ENCODE measurements at places on chromosomes 2 and 18.

GRCh38 chr2:222794585-222795449 lies 66.0 kb upstream of the ACSL3 start:
- DNase-seq = no peak

DNA sequence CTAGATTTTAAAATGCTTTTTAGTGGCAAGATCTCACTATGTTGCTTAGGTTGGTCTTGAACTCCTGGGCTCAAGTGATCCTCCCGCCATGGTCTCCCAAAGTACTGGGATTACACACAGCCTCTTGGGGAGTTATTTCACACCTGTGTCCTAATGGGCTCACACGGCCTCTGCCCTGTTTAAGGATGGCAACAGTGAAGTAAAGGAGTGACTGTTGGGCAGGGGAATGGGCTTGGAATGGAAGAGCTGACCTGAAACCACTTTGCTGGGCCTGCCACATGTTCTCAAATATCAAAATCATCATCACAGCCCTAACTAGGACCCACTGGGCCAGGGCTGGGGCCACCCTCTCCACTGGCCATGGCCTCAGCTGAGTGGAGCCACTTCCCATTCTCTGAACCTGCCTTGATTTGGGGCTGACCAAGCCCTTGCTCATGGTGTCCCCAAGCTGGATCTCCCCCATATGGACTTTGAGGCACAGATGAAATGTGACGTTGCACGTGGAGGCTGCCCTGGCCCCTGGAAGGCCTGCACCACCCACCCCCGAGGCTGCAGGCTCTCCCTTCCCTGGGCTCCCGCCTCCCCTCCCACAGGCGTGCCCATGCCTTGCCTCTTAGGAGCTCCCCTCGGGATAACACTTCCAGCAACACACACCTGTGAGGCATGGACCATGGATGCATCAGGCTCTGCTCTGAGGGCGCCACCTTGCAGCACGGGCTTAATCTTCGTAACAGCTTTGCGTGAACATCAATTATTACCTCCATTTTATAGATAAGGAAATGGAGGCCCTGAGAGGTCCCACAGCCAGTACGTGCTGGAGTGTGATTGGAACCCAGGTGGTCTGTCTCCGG lies 71.8 kb upstream of the SMAD7 start:
- no peak for DNase-seq

DNA sequence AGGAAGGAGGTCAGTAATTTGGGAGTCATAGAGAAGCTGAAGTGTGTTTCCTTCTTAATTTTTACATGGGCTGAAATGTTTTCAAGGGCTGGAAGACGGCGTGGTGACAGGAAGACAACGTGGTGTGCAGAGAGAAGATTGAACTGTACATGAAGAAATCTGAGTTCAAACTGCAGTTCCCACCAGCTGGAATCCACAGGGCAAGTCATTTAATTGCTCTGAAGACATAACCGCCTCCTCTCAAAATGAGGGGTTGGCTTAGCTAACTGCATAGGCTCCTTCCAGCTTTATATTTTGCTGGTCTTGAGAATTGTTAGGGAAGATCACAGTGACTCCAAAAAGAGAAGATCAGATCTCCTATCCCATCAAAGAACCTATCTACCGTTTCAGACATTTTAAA lies 103.9 kb downstream of the SLC8A1 start:
- DNase-seq = no peak

DNA sequence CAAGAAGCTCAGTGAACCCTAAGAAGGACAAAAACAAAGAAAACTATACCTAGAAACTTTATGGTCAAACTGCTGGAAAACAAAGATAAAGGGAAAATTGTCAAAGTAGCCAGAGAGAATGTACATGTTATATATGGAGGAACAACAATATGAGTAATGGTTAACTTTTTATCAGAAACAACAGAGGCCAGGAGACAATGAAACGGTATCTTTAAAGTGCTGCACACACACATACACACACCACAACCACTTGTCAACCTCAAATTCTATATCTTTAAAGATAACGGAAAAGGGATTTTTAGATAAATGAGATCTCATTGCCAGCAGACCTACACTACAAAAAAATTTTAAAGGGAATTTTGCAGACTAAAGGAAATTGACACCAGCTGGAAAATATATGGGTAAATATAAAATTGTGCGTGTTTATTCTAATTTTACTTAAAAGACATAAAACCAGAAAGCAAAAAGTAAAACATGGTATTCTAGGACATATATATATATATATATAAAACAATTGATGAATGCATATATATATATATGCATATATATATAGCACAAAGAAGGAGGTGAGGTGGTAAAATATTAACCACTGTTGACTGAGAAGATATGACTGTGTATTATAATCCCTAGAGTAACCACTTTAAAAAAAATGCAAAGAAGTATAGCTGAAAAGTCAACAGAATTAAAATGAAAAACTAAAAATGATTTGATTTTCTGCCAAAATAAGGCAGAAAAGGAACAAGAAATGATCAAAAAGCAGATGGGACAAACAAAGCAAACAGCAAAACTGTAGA lies 172.0 kb downstream of the SRBD1 start:
- no peak for DNase-seq

DNA sequence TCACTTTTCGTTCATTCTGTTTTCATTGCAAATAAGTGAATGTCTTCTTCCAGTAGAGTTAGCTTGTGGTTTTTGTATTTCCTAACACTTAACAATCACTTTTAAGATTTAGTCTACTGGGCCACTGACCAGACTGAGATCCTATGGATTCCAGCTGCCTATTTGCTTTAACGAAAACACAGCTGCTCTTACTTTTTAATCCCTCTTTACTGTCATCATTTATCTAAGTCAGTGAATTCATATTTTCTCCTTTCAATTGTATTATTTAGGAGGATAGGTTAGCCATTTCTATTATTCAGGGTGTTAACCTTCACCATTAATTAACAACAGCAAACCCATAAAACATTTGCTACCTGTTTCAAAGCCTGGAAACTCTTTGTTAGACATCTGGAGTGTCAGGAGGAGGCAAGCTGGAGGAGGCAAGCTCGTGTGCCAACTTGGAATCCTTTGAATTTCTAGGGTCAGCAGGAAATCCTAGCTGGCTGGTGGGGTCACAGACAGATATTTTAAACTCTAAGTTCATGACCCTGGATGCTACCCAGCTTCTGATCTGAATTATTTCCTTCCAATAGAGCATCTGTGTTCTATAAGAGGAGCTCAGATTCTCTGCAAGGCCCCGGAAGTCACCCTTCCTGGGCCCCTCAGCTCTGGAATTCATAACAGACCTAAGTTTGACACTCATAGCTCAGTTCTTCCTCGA lies 385.3 kb downstream of the RBM43 start:
- no peak for DNase-seq

GRCh38 chr2:99448556-99448955 lies 41.3 kb downstream of the REV1 start:
- DNase-seq = no peak

- DNase-seq = no peak
These were observed 129.8 kb downstream of the CTIF start for GRCh38 chr18:48668466-48669179.

DNA sequence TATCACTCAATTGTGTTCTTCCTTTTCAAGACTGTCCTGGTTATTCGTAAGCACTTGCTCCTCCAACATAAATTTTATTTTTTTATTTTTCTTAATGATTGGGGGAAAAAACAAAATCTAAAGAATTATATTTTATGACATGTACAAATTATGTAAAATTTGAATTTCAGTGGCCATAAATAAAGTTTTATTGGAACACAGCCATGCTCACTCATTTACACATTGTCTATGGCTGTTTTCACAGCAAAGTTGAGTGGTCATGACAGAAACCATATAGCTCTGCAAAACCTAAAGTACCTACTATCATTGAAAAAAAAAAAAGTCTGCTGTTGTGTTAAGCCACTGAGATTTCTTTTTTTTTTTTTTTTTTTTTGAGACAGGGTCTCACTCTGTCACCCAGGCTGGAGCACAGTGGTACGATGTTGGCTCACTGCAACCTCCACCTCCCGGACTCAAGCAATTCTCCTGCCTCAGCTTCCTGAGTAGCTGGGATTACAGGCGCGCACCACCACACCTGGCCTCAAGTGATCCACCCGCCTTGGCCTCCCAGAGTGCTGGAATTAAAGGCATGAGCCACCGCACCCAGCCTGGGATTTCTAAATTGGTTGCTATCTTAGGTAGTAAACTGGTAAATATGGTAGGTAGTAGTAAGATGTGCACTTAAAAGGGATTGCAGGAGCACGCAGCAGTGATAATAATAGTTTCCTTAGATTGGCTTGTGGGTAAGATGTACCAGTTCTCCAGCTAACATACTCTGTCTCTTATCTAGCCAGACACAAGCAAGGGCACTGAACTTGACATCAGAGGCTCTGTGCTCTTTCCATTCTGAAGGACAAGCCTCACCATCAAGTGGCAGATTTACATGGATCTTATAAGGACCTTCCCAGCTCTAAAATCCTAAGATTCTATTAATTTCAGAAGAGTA lies 44.4 kb downstream of the KCNG3 start:
- DNase-seq = no peak

- no peak for DNase-seq
These were observed 1.3 kb downstream of the GORASP2 start for GRCh38 chr2:170930131-170930990.

DNA sequence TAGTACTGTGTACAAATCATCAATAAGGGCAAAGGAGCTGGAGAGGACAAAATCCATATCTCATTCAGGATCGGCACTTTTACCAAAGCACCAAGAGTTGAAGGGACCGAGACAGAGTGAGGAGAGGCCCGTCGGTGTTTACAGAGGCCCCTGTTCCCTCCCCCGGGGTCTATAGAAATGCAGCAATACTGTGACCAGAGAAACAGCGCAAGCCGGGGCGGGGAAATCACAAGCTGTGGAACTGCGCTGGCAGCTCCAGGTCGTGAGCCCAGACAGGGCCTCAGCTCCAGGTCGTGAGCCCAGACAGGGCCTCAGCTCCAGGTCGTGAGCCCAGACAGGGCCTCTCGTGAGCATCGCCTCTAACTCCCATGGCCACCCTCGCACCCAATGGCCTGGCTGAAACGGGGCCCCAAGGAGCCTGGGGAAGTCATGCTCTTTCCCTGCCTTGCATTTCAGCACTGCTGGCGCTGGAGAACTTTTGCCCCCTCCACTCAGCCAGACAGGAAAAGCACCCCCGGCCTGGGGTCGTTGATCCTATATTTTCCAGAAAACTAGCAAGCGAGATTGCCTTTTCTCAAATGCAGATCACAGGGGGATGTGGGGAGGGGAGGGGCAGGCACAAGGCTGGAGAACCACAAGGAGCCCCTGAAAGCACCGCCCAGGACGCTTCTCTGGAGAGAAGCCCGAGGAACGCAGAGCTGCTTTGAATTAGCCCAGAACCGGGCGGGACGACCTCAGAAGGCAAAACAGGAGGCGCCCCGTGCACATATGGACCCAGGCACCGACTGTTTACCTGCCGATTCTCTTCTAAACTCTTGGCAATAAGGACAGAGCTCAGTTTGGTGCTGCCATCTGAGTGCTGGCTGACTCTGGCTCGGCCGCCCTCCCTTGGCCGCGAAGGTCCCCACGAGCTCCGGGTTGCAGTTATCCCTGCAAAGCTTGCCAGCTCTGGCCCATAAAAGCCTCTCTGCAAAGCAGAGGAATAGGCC lies 223.7 kb downstream of the ACKR3 start:
- no peak for DNase-seq

DNA sequence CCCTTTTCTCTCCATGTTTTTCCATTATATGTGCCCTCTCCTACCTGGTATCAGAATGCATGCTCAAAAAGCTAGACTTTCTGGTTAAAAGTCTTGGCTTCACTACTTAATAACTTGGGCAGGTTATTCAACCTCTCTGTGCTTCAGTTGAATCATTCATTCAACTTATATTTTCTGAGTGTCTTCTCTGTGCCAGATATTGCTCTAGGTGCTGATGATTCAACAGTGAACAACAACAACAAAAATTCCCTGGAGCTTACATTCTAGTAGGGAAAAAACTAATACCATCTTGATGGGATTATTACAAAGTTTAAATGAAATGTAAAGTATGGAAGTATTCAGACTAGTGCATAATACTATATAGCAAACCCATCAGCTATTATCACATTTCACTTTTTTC lies 55.2 kb downstream of the SOS1 start:
- no peak for DNase-seq

GRCh38 chr18:47728921-47729320 lies 201.5 kb downstream of the SMAD2 start:
- no peak for DNase-seq

- DNase-seq = no peak
These were observed 9.0 kb downstream of the RELCH start for GRCh38 chr18:62196079-62196478.

DNA sequence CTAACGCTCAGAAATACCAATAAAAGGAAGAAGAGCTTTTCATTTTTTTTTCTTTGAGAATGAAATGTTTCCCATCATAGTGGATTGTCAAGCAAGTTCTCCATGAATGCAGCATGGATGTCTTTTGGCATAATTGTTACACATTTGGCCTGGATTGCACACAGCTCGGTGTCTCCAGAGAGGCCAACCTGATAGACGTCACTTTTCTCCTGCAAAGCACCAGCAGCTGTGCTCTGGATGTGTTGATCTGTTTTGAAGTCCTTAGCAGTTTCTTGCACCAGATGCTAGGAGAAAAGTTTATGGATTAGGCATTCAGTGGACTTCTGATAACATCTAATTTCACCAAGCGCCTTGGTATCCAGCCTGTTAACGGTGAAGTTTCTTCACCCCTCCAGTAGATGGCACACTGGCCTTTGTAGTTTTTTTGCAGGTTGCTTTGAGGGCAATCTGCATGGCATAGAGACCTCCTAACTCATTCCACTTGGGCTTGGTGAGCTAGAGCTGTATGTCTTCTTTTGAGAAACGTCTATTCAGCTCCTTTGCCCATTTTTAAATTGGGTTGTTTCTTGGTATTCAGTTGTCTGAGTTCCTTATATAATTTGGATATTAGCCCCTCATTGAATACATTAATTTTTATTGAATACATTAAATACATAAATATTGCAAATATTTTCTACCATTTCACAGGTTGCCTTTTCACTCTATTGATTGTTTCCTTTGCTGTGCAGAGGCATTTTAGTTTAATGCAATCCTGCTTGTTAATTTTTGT lies 59.7 kb downstream of the PTH2R start:
- peak; percentile 54 for DNase-seq

DNA sequence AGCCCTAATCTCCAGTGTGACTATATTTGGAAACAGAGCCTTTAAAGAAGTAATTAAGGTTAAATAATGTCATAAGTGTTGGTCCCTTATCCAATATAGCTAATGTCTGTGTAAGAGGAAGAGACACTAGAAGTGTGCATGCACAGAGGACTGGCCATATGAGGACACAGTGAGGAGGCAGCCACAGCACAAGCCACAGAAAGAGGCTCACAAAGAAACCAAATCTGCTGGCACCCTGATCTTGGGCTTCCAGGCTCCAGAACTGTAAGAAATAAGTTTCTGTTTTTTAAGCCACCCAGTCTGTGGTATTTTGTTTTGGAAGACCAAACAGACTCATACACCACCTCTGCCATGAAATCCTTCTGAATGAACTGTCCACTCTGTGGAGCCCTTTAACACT lies 186.4 kb upstream of the SLC39A10 start:
- DNase-seq = no peak

GRCh38 chr18:63545000-63545399 lies 2.8 kb downstream of the SERPINB12 start:
- no peak for DNase-seq

- no peak for DNase-seq
These were observed 72.9 kb upstream of the SNTG2 start for GRCh38 chr2:877747-878146.

All from GDM1 (cell line).